A549 treated with Mapracorat at 1 μM for 4 hours (cell line): ENCODE measurements at places on chromosomes 7 and 10. TPM values are rescaled to one million over a fixed set of nuclear protein-coding genes. Genes with fewer than 3 reads are reported as not detected.

TEX47 gene
- not detected in 5 replicates for total RNA-seq

HOXA2 gene
- total RNA-seq: 0.66 to 0.89 TPM (median 0.83 TPM) in 5 replicates

ADAMTS14 gene
- total RNA-seq: 0.05 to 0.16 TPM (median 0.09 TPM) in 5 replicates

ADRA2A gene
- total RNA-seq: 0.07 to 0.14 TPM (median 0.08 TPM) in 4 of 5 replicates, not detected in the other

SEC24C gene
- 44.7 to 57.9 TPM (median 56.7 TPM) in 5 replicates for total RNA-seq

ODAD2 gene
- total RNA-seq: 0.14 TPM in 1 of 5 replicates, not detected in the others

HOXA10 gene
- 6.8 to 7.8 TPM (median 7.7 TPM) in 5 replicates for total RNA-seq

CISD1 gene
- total RNA-seq: 43.3 to 56.7 TPM (median 50.0 TPM) in 5 replicates

GPR158 gene
- total RNA-seq: 0.05 to 0.07 TPM (median 0.06 TPM) in 5 replicates

NPC1L1 gene
- 0.02 to 0.10 TPM (median 0.08 TPM) in 5 replicates for total RNA-seq

PAPOLB gene
- not detected in 5 replicates for total RNA-seq
